Tibial nerve (tissue), 4 donors: ENCODE measurements at places on chromosomes 5 and 9.

GRCh38 chr5:157446412-157446935, 13.5 kb upstream of the NIPAL4 start:
- DNase-seq: no peak
- no peak overlapping the region for H3K4me3 ChIP-seq
- no peaks in the 10 kb centered on the region for H3K27me3 ChIP-seq
- H3K36me3 ChIP-seq: no peaks in the 10 kb centered on the region

GRCh38 chr9:69895185-69895584, 74.6 kb downstream of the CFAP95 start:
- no peak for DNase-seq
- no peaks in the 10 kb centered on the region for H3K36me3 ChIP-seq
- H3K4me3 ChIP-seq: no peak overlapping the region
- H3K27ac ChIP-seq: no peak overlapping the region
- no peaks in the 10 kb centered on the region for H3K27me3 ChIP-seq
- no peaks in the 10 kb centered on the region for H3K4me1 ChIP-seq

DNA sequence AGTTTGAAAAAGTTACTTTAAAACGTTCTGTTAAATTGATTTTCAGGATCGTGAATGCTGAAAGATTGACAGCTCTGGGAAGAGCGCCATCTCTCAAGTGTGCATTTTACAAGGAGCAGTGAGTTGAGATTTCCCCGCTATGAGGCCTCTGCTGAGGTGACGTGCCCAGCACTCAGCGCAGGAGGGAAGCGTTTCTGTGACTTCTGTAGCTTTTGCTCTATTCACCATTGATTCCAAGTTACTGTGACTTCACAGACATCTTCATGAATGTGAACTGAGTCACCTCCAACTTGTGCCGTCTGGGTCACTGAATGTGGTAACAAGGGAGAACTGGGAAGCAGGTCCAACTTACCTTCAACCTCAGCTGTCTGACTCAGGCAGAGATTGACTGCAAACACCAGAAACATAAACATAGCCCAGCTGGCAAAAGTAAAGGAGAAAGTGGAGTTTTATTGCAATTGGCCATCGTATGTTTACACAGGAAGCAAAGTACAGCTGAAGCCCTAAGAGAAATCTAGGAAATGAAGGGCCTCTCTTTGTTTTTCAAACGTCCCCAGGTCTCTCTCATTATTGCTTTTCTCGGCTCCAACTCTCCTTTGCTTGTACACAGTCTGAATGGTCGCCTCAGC, 428.8 kb upstream of the CLINT1 start:
- H3K27me3 ChIP-seq: no peaks in the 10 kb centered on the region
- no peaks in the 10 kb centered on the region for H3K36me3 ChIP-seq
- DNase-seq: peak; percentile 5
- no peaks in the 10 kb centered on the region for H3K4me1 ChIP-seq

GRCh38 chr9:132630116-132630515, 39.7 kb downstream of the DDX31 start:
- peaks cover 5% of the 10 kb centered on the region for H3K4me1 ChIP-seq
- H3K27me3 ChIP-seq: no peaks in the 10 kb centered on the region
- peaks cover 3% of the 10 kb centered on the region for H3K36me3 ChIP-seq
- no peak overlapping the region for H3K27ac ChIP-seq
- no peak for DNase-seq
- H3K4me3 ChIP-seq: no peak overlapping the region

DNA sequence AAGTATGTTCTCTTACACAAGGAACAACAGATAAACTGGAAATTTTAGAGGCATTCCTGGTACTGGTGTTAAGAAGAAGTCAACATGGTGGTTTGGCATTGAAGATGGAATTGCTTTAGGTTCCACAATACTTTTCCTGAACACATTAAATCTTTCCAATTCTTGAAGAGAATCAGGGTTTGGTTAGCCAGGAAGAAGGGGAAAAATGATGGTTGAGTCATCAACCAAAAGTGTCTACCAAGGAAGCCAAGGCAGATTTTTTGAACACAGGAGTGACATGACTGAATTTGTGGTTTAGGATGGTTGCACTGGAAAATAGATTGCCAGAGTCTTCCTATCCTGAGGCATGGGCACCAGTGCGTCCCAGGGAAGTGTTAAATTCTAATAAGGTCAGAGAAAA, 433.4 kb downstream of the TMEM38B start:
- no peaks in the 10 kb centered on the region for H3K4me1 ChIP-seq
- H3K4me3 ChIP-seq: no peak overlapping the region
- no peak for DNase-seq
- no peak overlapping the region for H3K27ac ChIP-seq
- no peaks in the 10 kb centered on the region for H3K27me3 ChIP-seq
- no peaks in the 10 kb centered on the region for H3K36me3 ChIP-seq

DNA sequence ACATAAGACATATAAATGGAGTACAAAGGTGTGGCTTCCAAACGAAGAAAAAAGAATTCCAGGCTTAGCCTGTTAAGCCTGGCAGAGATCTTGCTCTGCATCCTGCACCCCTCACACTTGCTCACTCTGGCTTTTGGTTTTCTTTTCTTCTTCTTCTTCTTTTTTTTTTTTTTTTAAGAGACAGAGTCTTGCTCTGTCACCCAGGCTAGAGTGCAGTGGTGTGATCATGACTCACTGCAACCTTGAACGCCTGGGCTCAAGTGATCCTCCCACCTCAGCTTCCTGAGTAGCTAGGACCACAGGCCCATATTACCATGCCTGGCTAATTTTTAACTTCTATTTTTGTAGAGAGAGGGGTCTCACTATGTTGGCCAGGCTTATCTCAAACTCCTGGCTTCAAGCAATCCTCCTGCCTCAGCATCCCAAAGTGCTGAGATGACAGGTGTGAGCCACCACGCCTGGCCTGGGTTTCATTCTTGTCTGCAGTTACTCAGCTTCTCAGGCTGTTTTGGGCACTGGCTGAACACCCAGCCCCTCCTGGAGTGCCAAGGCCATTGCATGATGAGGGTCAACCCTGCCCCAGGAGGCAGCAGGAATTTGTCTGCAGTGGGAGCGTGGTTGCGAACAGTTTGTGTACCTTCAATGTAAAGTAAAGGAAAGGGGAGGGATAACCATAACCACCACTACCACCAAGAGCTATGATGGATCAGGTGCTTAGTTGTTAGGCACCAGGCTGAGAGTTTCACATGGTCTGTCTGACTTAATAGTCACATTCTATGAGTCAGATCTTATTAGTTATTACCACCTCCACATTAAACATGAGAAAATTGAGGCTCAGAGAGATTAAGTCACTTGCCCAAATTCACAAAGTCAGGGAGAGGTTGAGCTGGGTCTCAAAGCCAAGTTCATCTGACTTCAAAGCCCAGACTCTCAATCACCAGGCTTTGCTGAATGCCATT, 219.2 kb upstream of the PANK3 start:
- no peaks in the 10 kb centered on the region for H3K36me3 ChIP-seq
- H3K27ac ChIP-seq: no peak overlapping the region
- H3K4me3 ChIP-seq: no peak overlapping the region

- H3K4me1 ChIP-seq: peaks cover 16% of the 10 kb centered on the region
- DNase-seq: no peak
- H3K36me3 ChIP-seq: no peaks in the 10 kb centered on the region
- no peak overlapping the region for H3K27ac ChIP-seq
- H3K27me3 ChIP-seq: no peaks in the 10 kb centered on the region
Measured at GRCh38 chr5:113042491-113043243, 66.1 kb downstream of the DCP2 start.

- H3K27me3 ChIP-seq: no peaks in the 10 kb centered on the region
- H3K4me3 ChIP-seq: no peak overlapping the region
- H3K27ac ChIP-seq: no peak overlapping the region
Measured at GRCh38 chr5:91217859-91218258, 165.3 kb downstream of the ARRDC3 start.

- no peak overlapping the region for H3K27ac ChIP-seq
- H3K36me3 ChIP-seq: no peaks in the 10 kb centered on the region
- H3K4me1 ChIP-seq: no peaks in the 10 kb centered on the region
Measured at GRCh38 chr9:107049046-107049802, 186.3 kb downstream of the ZNF462 start.

GRCh38 chr9:116285320-116285719, 131.7 kb downstream of the PAPPA start:
- H3K27ac ChIP-seq: no peak overlapping the region
- no peak for DNase-seq
- no peaks in the 10 kb centered on the region for H3K27me3 ChIP-seq
- no peaks in the 10 kb centered on the region for H3K36me3 ChIP-seq
- no peaks in the 10 kb centered on the region for H3K4me1 ChIP-seq
- no peak overlapping the region for H3K4me3 ChIP-seq

DNA sequence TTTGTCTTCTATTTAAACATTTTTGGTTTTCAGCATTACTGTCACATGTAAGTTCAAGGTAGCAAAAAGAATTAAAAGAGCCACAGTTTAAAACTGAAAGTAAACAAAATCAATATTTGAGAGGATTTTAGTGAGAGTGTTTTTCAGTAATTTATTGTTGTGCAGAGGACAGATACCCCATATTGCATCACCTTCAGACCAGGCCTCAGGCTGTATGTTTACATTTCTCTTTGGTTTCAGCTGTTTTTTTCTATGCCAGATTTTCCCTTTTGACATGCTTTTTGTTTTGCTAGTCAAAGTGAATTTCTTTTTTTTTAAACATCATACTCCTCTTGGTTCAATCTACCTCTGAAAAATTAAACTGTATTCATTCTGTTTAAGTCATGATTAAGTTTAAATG, 47.2 kb downstream of the MAST4 start:
- no peaks in the 10 kb centered on the region for H3K27me3 ChIP-seq
- H3K4me1 ChIP-seq: no peaks in the 10 kb centered on the region
- no peak overlapping the region for H3K4me3 ChIP-seq
- H3K36me3 ChIP-seq: no peaks in the 10 kb centered on the region
- DNase-seq: no peak

DNA sequence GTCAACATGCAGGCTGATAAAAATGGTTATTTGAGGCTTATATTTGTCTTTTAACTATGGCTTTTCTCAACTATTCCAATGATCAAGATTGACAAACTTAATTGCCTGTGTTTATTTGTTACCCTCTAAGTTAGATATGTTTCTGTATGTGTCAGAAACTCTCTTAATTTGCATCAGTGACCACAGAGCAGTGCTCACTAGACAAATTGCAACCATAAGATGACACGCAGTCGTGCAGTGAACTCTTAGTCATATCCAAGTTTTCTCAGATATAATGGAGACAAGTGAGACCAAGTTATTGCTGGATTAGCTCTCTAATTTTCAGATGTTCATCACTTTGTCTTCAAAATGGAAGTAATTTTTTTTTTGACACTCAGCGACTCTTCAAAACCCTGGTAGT, 342.2 kb upstream of the RFX3 start:
- peaks cover 12% of the 10 kb centered on the region for H3K4me1 ChIP-seq
- no peaks in the 10 kb centered on the region for H3K27me3 ChIP-seq
- peaks cover 8% of the 10 kb centered on the region for H3K36me3 ChIP-seq
- no peak for DNase-seq
- no peak overlapping the region for H3K4me3 ChIP-seq
- no peak overlapping the region for H3K27ac ChIP-seq

DNA sequence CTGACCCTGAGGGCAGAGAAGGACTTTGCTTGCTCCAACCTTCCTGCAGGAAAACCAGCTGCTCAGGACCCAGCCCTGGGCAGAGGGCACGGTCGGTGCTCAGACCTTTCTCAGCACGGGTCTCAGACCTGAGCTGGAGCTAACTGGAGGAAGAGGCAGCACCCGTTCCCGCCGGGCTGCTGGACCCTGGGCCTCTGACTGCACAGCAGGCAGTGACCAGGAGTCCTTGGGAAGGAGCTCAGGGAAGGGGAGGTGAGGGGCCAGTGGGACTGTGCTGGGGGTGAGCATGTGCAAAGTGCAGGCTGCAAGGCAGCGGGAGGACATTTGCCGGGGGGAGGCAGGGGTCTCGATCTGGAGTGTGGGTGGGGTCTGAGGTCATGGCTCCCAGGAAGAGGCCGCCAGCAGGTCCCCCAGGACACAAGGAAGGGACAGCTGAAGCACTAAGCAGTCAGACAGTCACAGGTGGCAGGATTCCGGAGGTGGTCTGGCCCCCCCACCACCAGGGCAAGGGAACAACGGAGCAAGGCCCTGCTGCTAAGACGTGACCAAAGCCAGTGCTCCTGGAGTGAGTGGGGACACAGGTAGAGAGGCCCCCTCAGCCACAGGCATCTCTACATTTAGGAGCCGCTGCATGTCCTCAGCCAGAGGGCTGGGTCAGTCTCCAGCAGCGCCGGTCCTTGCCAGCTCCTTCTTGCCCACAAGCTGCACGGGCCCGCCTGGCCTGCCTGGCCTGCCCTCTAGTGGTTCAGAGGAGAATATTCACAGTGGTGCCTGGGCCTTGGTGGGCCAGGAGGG, 4.8 kb upstream of the DPM2 start:
- no peak overlapping the region for H3K4me3 ChIP-seq
- H3K27me3 ChIP-seq: no peaks in the 10 kb centered on the region
- DNase-seq: no peak
- peaks cover 46% of the 10 kb centered on the region for H3K36me3 ChIP-seq
- H3K4me1 ChIP-seq: peaks cover 39% of the 10 kb centered on the region

GRCh38 chr5:71894091-71894490, 175.0 kb downstream of the CARTPT start:
- no peaks in the 10 kb centered on the region for H3K27me3 ChIP-seq
- DNase-seq: no peak
- no peaks in the 10 kb centered on the region for H3K4me1 ChIP-seq

- H3K36me3 ChIP-seq: no peaks in the 10 kb centered on the region
- no peaks in the 10 kb centered on the region for H3K27me3 ChIP-seq
- H3K4me3 ChIP-seq: no peak overlapping the region
- no peak overlapping the region for H3K27ac ChIP-seq
- no peak for DNase-seq
Measured at GRCh38 chr9:36127652-36128244, 8.8 kb upstream of the GLIPR2 start.

- H3K4me1 ChIP-seq: no peaks in the 10 kb centered on the region
- no peak overlapping the region for H3K27ac ChIP-seq
- DNase-seq: no peak
- H3K4me3 ChIP-seq: no peak overlapping the region
Measured at GRCh38 chr5:109125755-109126429, 283.9 kb downstream of the PJA2 start.

DNA sequence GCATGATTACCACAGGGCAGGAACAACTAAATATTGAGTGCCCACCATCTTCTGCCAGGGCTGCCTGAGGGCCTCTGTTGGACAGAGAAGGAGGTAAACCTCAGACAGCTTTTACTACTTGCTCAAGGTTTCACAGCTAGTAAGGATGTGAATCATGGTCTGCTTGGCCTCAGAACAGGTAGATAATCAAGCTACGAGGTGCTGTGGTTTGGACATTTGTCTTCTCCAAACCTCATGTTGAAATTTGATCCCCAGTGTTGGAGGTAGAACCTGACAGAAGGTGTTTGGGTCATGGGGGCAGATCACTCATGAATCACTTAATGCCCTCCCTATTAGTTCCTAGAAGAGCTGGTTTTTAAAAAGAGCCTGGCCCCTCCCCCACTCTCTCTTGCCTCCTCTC, 541.2 kb upstream of the TRPC7 start:
- H3K27ac ChIP-seq: no peak overlapping the region
- H3K4me1 ChIP-seq: no peaks in the 10 kb centered on the region
- no peaks in the 10 kb centered on the region for H3K27me3 ChIP-seq
- no peaks in the 10 kb centered on the region for H3K36me3 ChIP-seq
- H3K4me3 ChIP-seq: no peak overlapping the region

GRCh38 chr9:35422346-35422745, 67.6 kb upstream of the RUSC2 start:
- no peak for DNase-seq
- no peaks in the 10 kb centered on the region for H3K27me3 ChIP-seq
- H3K36me3 ChIP-seq: no peaks in the 10 kb centered on the region
- no peak overlapping the region for H3K27ac ChIP-seq
- no peak overlapping the region for H3K4me3 ChIP-seq
- H3K4me1 ChIP-seq: no peaks in the 10 kb centered on the region

- no peaks in the 10 kb centered on the region for H3K4me1 ChIP-seq
- DNase-seq: no peak
- H3K36me3 ChIP-seq: no peaks in the 10 kb centered on the region
- no peak overlapping the region for H3K27ac ChIP-seq
- H3K4me3 ChIP-seq: no peak overlapping the region
Measured at GRCh38 chr9:101462558-101462957, 27.0 kb upstream of the ALDOB start.
